ENCODE measurements at places on chromosomes 7 and 10.

DNA sequence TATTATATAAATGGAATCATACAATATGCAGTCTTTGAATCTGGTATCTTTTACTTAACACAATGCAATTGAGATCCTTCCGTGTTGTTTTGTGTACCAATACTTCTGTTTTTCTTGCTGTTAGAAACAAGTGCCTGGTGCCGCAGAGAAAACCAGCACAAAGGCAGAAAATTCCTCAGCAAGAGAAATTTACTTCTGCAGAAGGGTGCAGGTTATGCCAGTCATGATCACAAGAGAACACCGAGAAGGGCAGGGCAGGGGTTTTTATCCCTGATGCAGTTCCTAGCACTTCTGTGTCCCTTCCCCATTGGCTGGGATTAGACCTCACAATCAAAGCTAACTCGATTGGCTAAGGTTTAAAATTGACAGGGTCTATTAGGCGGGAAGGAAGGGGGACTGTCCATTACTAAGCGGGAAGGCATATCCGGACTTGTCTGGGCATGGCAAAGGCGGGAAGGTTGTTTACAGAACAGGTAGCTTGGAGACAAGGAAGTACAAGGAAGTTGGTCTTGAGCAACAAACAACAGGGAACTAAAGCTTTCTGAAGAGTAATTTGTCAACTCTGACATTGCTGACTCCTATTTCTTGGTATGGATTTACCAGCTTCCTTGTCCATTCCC lies 2.4 kb upstream of the ZNF33B start:
- no peak for DNase-seq

DNA sequence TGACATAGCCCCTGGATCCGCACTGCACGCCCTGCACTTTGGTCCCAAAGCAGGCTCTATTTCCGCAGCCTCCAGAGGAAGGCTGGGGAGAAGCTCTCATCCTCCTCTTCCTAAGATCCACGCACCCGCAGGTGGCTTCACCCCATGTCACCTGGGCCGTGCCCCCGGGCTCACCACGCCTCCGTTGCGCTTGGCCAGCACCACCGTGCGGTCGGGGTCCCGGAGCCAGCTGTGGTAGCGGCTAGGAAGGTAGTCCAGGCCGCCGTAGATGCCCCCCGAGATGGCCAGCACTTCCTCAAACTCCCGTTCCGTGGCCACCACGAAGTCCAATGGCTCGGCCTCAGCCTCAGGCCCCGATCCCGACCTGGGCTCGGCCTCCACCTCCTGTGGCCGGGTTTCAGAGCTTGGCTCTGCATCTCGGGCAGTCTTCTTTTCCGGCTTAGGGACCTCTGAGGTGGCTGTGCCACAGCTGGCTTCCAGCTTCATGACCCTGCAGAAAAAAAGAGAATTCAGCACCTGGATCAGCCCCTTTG lies 5.7 kb downstream of the NAT16 start:
- DNase-seq, result no peak

DNA sequence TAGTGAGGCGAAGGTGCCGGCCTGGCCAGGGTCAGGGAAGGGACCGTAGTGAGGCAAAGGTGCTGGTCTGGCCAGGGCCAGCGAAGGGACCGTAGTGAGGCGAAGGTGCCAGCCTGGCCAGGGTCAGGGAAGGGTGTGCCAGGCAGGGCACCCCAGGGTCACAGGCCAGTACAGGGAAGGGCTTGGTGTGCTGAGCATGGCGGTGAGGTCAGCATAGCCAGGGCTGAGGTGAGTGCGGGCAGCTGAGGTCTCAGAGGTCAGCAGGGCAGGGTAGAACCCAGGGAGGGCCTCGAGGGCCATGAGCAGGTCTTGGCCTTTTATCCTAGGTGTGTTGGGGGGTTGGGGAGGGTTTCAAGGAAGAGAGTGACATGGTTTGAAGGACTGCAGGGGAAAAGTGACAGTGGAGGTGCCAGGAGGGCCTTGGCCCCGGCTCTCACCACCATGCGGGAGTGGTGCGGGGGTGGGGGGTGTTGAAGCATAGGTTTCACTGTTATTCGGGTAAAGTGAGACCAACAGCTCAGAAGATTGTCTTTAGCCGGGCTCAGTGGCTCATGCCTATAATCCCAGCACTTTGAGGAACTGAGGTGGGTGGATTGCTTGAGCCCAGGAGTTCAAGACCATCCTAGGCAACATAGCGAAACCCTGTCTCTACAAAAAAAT lies 93.3 kb downstream of the CHST15 start:
- DNase-seq, result no peak

DNA sequence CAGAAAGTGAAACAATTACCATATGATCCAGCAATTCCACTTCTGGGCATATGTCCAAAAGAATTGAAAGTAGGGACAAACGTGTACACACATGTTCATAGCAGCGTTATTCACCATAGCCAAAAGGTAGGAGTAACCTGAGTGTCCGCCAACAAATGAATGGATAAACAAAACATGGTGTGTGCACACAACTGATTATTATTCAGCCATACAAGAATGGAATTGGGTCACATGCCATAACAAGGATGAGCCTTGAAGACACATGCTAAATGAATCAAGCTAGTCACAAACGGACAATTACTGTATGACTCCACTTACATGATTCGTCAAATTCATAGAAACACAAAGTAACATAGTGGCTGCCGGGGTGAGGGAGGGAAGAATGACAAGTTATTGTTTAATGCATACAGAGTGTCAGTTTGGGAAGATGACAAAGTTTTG lies 4.1 kb upstream of the OIT3 start:
- peak; percentile 42 for DNase-seq

GRCh38 chr7:15457990-15458955 lies 103.5 kb downstream of the AGMO start:
- DNase-seq, result no peak

DNA sequence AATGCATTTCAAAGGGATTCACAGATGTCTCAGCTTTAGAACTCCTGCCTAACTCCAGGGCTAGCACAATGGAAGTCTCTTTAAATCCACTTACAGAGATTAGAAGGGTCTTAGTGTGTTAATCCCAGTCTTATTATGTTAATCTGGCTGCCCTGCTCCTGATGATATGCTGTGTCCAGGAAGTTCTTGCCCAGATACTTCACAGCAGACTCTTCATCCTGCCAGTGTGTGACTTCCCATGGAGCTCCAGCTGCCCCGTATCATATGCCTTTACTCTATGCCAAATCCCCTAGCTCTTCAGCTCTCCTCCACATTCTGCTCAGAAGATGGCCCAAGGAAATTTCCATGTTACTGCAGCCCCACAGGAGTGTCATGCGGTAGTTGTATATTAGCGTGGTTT lies 533.8 kb downstream of the GALNT17 start:
- DNase-seq, result no peak

DNA sequence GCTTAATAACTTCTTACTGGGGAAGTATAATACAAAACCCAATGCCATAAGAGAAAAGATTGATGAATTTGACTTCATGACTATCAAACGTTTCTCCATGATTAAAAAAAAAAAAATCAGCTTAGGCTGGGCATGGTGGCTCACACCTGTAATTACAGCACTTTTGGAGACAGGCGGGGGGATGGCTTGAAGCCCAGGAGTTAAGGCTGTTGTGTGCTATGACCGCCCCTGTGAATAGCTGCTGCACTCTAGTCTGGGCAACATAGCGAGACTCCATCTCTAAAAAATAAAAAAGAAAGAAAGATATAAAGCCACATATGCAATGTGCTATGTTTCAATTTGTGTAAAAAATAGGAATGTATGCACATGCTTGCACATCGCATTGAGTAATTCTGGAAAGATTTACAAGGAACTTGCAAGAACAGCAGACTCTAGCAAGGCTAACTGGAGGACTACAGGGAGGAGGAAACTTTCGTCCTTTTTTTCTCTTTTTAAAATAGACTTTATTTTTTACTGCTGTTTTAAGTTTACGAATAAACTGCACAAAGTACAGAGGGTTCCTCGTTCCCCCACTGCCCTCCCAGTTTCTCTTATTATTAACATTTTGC lies 10.3 kb upstream of the RARRES2 start:
- DNase-seq, result no peak

DNA sequence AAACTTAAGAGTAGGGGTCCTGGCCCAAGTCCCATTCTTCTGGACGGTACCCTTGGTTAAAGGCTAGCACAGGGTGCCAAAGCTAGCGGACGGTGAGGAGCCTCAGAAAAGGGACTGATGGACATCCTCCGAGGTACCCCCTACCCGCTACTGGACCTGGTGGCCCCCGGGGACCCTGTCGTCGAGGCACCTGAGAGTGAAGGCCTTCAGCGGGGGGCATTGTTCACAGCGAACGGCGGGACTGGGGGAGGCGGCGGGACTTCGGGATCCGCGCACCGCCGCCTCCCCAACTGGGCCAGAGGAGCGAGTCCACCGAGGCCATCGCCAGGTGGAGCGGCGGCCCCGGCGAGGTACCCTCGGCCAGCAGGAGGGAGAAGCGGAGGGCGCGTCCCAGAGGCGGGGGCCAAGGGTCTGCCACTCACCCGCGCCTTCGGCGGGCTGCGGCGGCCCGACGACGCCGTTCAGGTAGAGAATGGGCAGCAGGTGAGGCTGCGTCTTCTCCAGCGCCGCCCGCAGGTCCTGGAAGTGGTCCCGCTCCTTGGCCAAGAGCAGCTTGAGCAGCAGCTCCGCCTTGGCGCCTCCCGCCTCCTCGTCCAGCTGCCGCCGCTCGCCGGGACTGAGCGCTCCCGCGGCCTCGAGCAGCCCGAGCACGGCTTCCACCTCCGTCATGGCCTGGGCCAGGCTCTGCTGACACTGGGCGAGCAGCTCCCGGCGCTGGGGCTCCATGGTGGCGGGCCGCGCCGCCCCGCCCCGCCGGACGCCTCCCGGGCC lies 575 bp downstream of the DLG5 start:
- no peak for DNase-seq

- no peak for DNase-seq
Measured at GRCh38 chr10:133489816-133490588, 36.3 kb downstream of the SCART1 start.

- DNase-seq, result no peak
Measured at GRCh38 chr10:3954615-3955014, 169.6 kb upstream of the KLF6 start.

- DNase-seq, result no peak
Measured at GRCh38 chr10:104328646-104328895, 9.7 kb downstream of the ITPRIP start.
